Chondrocyte (in vitro differentiated cells): ENCODE measurements at places on chromosomes 6 and 20. TPM values are rescaled to one million over a fixed set of nuclear protein-coding genes. Genes with fewer than 3 reads are reported as not detected.

- DNase-seq = no peak
These were observed 364.3 kb upstream of the HS3ST5 start for GRCh38 chr6:114707081-114707620.

- DNase-seq = no peak
These were observed 29.5 kb downstream of the CDYL start for GRCh38 chr6:4805553-4806336.

- DNase-seq = no peak
These were observed 138.4 kb upstream of the FOXA2 start for GRCh38 chr20:22722811-22723210.

GRCh38 chr20:29318871-29319461 is 1938.5 kb upstream of the DEFB115 start:
- peak; percentile 68 for DNase-seq

GRCh38 chr6:9621276-9621675 is 793.6 kb downstream of the TFAP2A start:
- no peak for DNase-seq

GRCh38 chr6:143276436-143276835 is 174.1 kb downstream of the ADAT2 start:
- DNase-seq = no peak

DNA sequence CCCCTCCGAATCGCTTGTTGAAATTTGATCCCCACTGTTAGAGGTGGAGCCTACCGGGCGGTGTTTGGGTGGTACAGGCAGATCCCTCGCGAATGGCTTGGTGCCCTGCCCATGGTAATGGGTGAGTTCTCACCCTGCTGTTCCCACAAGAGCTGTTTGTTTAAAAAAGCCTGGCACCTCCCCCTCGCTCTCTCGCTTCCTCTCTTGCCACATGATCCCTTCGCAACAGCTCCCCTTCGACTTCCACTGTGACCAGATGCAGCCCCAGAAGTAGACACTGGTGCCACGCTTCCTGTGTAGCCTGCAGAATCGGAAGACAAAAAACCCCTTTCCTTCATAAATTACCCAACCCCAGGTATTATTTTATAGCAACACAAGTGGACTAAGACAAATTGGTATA is 292.2 kb upstream of the QKI start:
- DNase-seq = no peak

- no peak for DNase-seq
These were observed 181.4 kb downstream of the TBX18 start for GRCh38 chr6:84582997-84583396.

DNA sequence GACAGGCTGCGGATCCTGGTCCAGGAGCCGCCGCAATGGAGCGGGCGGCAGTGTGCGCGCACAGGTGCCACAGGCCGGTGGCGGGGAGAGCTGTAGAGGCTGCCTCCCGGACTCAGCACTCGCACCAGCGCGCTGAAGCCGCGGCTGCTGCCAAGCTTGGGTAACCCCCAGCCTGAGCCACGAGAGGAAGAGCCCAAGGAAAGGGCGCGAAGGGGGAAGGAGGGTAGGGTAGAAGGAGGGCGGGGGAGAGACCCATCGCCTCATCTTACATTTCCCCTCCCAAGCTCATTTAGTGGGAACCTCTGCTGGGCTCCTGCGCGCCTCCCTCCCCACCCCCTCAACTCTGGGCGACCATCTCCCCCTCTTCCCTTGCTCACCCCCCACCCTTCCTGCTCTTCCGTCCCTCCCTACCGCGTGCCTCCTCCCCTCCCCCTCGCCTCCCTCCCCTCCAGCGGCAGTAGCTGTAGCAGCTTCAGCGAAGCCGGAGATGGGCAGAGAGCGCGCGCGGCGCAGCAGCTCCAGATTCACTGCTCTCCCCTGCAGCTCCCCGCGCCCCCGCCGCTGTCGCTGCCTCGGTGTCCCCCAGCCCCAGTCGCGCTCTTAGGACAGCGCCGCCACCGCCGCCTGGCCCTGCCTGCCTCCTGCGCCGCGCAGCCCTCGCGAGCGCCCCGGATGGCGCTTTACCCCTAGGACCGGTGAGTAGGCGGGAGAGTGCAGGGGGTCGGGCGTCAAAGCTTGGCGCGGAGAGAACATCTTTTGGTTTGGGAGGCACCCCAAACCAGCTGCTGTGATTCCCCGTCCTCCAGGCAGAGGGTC is at the start of gene FUT9:
Gene FUT9, plus strand, starts transcription at position 457 of the 816 bp plus-strand sequence. CDS start 187,182 bp downstream, outside the sequence.
- peak; percentile 55 for DNase-seq

GRCh38 chr6:149563203-149563927 is 2.8 kb upstream of the GINM1 start:
- DNase-seq = no peak

GRCh38 chr6:112284603-112285002 is 30.2 kb upstream of the LAMA4 start:
- no peak for DNase-seq

DNA sequence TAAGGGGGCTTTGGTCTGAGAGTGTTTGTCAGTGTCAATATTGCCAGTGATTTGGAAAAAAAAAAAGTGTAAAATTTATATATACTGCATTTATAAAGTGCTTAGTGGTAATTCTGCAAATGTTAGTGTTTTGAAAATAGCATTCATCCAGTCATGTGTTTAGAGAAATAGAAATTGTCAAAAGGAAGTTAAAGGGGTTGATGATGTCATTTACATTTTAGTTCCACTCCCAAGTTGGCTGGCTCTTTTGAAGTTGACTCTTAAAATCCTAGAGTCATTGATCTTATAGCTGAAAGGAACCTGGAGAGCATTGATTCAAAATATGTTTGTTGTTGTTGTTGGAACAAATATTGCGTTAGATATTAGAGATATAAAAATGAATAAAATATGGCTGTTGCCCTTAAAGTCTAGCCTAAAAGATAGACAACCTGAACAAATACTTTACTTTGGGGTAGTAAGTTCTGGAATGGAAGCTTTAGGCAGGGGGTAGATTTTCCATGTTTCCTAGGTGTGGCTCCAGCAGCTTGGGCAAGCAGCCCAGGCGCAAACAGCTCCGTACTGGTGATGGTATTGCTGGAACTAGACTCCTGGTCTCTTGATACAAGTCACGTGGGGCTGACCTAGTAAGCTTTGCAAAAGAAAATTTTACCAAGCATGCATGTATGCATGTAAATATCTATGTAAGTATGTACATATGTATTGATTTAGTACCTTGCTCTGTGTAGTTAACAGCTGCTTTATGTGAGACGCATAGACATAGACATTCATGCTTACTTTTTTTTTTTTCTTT is 46.3 kb downstream of the HIVEP1 start:
- DNase-seq = no peak

GRCh38 chr20:10170261-10170660 is 48.4 kb upstream of the SNAP25 start:
- no peak for DNase-seq

- DNase-seq = no peak
These were observed 340.2 kb downstream of the HACE1 start for GRCh38 chr6:104519566-104519965.

GRCh38 chr6:108074057-108074358 is 533 bp downstream of the OSTM1 start:
- DNase-seq = no peak

- no peak for DNase-seq
These were observed 136.3 kb downstream of the LY86 start for GRCh38 chr6:6724539-6725467.

DNA sequence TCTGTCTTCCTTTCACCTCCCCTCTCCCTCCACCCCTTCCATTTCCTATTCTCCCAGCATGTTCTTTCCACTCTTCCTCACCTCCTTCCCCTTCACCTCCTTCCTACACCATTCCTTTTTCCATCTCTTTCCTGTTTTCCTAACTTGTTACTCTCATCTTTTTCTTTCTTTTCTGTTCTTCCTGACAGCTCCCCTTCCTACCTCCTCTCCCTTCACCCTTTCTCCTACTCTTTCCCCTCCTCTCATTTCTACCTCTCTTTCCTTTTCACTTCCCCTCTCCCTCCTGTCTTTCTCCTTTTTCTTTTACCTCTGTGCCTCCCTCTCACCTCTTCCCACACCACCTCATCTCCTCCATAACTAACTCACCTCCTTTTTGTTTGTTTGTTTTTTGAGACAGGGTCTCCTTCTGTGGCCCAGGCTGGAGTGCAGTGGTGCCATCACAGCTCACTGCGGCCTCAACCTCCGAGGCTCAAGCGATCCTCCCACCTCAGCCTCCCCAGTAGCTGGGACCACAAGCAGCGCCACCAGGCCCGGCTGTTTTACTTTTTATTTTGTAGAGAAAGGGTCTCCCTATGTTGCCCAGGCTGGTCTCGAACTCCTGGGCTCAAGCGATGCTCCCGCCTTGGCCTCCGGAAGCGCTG is 864 bp upstream of the ARFGEF2 start:
- no peak for DNase-seq

- DNase-seq = no peak
These were observed 33.9 kb downstream of the KCNK17 start for GRCh38 chr6:39280247-39280731.

- no peak for DNase-seq
These were observed 22.1 kb upstream of the KCNK5 start for GRCh38 chr6:39251406-39251805.

GRCh38 chr6:127185437-127185995 is 67.0 kb downstream of the RSPO3 start:
- no peak for DNase-seq

- DNase-seq = no peak
These were observed 385.5 kb downstream of the TENT5A start for GRCh38 chr6:81366972-81367371.

DNA sequence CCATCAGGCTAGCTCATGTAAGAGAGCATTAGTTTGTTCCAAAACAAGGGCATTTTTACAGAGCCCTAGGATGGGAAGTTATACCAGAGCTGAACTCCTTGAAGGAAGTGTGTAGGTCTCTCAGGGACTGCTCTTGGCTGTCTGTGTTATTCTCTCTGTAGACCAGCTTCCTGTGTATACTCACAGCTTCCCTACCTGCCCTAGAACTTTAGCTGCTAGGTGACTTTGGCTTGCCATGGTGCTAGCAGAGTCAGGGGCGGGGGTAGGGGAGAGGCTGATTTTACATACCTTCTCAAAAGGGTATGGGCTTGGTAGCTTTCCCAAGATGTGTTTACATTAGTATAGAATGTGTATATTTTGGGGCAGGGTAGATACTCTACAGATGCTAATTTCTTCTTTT is 17.4 kb downstream of the MAPRE1 start:
- no peak for DNase-seq

DNA sequence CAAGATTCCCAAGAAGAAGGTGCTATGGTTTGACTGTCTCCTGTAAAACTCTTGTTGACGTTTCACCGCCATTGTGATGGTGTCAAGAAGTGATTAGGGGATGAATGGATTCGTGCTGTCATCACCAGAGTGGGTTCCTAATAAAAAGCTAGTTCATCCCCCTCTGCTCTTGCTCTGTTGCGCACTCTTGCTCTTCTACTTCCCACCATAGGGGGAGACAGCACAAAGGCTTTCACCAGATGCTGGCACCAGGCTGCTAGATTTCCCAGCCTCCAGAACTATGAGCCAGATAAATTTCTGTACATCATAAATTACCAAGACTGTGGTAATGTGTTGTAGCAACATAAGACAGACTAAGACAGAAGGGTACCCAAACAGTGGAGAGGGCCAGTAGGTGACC is 21.6 kb upstream of the CCDC28A start:
- no peak for DNase-seq

DNA sequence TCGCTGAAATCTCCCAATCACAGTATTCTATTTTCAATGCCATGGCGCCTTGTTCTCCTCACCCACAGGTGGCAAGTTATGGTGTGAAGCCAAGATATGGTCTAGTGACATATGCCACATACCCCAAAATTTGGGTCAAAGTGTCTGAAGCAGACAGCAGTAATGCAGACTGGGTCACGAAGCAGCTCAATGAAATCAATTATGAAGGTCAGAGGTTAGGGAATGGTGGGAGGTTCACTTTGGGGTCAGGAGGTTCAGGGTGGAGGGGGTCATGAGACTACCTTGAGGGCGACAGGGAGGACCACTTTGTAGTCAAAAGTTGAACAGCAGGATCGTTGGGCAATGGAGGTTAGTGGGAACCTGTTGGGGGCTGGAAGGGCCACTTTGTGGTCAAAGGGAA is 2.4 kb downstream of the CFB start:
- no peak for DNase-seq

The DNMT3B gene
- 2.0 to 4.8 TPM (median 4.7 TPM) in 3 replicates for total RNA-seq

The WFDC6 gene
- not detected in 3 replicates for total RNA-seq

The PCIF1 gene
- total RNA-seq = 23.5 to 25.7 TPM (median 24.9 TPM) in 3 replicates

The TRIM40 gene
- not detected in 3 replicates for total RNA-seq

The PTPRT gene
- total RNA-seq = not detected in 3 replicates

The MYLIP gene
- total RNA-seq = 15.9 to 23.1 TPM (median 16.6 TPM) in 3 replicates

The GLO1 gene
- 71.0 to 77.7 TPM (median 76.1 TPM) in 3 replicates for total RNA-seq

The SLC26A8 gene
- total RNA-seq = 0.15 TPM in 1 of 3 replicates, not detected in the others

The AGPAT4 gene
- 11.9 to 14.2 TPM (median 12.6 TPM) in 3 replicates for total RNA-seq

The NKAIN2 gene
- total RNA-seq = 3.4 to 37.9 TPM (median 4.0 TPM) in 3 replicates

The SAMD10 gene
- 3.8 to 4.7 TPM (median 4.3 TPM) in 3 replicates for total RNA-seq
